ENCODE measurements at places on chromosomes 1 and 21.

DNA sequence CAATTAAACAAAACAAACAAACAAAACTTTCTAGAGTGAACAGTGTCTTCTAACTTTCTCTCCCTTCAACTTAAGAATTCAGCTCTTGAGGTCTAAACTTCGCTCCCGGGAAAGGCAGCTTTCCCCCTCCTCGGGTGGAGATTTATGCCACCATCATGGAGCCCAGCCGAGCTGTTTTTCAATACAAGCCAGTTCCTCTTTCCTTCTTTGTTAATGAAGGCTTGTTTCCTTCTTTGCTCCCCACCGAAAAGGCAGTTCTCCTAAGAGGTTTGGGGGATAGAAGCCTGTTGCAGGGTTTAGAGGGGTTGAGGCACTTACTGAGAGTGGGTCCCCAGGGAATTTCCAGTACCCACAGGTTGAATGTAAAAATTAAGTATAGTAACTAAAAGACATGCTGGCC is 26.5 kb downstream of the OLIG1 start:
- no peak for DNase-seq

DNA sequence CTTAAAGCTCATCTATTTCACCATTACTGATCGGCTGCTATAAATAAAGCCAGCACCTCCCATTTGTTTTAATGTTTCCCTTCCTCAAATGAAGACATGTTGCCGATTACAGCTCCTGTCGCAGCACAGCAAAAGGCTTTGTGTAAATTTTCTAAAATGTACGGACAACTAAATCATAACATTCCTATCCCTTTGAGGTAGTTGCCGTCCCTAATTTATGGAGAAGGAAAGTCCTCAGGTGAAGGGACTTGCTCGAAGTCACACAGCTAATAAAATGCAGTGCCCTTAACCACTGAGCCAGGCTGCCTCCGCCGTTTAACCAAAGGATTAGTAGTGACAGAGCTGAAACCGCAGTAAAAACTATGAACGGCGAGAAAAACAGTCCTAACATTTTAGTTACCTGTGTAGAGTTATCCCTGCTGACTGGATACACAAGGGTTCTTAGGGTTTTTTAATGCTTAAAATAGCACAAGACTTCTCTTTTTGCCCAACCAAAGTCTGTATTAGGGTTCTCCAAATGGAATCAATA is 871 bp downstream of the PINK1 start:
- DNase-seq = no peak

- no peak for DNase-seq
These were observed 482.5 kb downstream of the AGBL4 start for GRCh38 chr1:49541096-49541752.

DNA sequence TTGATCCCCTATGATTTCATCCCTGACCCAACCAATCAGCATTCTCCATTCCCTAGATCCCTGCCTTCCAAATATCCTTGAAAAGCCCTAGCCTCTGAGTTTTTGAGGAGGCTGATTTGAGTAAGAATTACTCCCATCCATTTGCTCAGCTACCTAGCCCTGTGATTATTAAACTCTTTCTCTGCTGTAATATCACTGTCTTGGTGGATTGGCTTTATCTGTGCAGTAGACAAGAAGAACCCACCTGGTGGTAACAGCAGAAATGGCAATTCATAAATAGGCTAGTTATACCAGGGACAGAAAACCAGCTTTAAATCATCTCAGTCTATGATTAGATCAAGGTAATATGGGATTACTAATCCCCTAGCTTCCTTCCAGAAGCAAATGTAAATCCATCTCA is 13.0 kb downstream of the IL20 start:
- peak; percentile 34 for DNase-seq

DNA sequence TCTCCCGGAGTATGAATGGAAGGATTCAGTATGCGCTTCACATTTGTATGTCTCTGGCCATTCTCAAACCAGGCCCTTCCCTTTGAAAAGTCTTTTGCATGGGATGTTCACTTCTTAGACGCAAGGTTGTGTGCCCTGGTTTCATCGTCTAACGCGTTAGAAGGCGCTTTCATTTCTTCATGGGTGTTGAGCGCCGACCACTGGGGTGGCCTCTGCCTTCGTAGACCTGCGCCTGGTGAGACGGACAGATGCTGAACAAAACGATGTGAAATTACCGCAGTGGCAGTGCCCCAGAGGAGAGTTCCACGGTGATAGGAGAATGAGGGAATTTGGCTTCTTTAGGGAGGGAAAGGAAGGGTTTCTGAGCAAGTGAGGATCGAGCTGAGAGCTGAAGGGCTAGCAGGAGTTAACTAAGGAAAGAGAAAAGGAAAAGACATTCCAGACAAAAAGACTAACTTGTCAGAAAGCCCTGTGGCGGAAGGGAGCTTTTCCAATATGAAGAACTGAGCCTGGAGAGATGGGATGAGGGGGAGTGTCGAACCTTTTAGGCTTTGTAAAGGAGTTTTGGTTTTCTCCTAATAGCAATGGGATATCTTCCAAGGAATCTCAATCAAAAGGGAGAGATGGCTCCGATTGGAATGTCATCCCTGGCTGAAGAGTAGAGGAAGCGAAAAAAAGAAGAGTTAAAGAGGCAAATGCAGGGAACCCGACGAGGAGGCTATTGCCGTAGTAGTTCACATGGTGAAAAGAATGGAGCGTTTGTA is 951 bp downstream of the GGPS1 start:
- peak; percentile 33 for DNase-seq
